ENCODE measurements at places on chromosomes 16 and 17.

- no peak for DNase-seq
Observed at GRCh38 chr17:60086818-60087591, 8.3 kb upstream of the HEATR6 start.

- no peak for DNase-seq
Observed at GRCh38 chr17:32261417-32261736, 4.3 kb upstream of the RHBDL3 start.

DNA sequence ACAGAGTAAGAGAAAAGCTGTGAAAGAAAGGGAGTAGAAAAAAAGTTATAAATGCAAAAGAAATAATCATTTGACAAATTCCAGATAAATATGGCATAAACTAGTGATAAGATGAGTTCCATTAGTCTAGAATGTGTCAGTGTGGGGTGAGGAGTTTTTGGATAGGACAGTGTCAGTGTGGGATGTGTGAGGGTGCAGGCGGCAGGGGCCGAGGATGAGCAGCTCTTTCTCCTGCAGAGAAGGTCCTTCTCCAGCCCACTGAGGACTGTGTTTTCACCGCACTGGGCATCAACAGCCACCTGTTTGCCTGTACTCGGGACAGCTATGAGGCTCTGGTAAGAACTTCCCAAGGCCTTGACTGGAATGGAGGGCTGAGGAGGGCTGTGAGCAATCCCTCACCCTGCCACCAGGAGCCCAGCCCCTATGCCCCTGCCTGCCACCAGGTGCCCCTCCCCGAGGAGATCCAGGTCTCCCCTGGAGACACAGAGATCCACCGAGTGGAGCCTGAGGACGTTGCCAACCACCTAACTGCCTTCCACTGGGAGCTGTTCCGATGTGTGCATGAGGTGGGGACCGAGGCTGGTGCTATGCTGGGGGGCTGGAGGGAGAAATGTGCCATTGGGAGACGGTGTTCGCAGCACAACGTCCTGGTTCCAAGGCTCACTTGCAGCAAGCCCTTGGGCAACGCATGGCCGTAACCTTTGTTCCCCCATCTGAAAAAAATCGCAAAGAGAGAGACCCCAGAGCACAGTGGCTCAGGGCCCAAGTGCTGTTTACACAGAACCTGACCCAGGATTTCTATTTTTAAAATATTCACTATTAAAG is 13.1 kb downstream of the RAPGEFL1 start:
- no peak for DNase-seq

DNA sequence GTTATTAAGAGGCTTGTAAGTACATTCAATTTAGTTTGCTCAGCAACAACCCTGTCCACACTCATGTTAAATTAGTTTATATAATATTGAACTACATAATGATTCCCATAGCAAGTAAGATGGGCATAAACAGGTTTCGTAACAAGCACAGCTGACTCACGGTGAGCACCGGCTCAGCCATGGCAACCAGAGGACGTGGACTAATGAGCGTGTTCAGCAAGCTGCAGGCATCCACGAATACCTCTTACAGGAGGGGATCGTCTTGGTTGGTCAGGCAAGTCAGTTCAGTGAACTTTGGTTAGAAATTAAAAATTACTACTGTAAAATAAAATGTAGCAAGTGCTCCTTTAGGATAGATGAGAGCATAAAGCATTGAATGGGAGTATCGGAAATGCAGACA is 58.4 kb downstream of the ELAC2 start:
- no peak for DNase-seq
